Endothelial cell (in vitro differentiated cells): ENCODE measurements at places on chromosomes 13 and 19.
A peak's percentile ranks its signal among the peaks of the same experiment; 100 is the strongest.

DNA sequence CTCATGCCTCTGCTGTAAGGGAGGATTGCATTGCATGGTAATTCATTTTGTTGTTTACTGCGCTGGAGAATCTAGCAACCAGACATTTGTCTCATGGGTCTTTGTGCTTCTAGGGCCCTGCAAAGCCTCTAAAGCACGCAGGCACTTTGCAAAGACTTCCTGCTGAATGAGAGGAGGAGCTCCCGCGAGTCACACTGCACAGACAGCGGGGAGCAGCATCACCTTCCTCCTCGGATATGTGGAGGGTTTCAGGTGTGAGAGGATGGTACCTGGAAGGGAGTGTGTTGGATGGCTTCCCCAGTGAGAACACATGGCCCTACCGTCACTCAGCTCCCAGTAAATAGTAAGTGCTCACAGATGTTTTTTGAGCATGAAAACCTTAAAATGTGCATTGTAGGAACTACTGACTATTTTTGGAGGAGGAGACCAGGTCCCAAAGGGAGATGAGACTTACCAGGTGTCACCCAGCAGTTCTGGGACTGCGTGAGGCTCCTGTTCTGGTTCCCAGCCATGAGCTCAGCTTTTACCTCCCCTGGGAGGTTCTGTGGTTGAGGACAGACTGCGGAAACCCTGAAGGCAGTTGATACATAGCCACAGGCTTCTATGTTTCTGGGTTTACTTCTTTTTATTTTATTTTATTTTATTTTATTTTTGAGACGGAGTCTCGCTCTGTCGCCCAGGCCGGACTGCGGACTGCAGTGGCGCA is 278.0 kb downstream of the FGF9 start:
- H3K4me3 ChIP-seq: no peak overlapping the region
- H3K27me3 ChIP-seq: peaks cover 1% of the 10 kb centered on the region
- H3K4me1 ChIP-seq: no peaks in the 10 kb centered on the region

GRCh38 chr19:5801796-5802619 is 2.9 kb upstream of the NRTN start:
- peaks cover 25% of the 10 kb centered on the region for H3K27me3 ChIP-seq
- no peak overlapping the region for H3K4me3 ChIP-seq
- no peaks in the 10 kb centered on the region for H3K4me1 ChIP-seq
- peaks cover 6% of the 10 kb centered on the region for H3K36me3 ChIP-seq

DNA sequence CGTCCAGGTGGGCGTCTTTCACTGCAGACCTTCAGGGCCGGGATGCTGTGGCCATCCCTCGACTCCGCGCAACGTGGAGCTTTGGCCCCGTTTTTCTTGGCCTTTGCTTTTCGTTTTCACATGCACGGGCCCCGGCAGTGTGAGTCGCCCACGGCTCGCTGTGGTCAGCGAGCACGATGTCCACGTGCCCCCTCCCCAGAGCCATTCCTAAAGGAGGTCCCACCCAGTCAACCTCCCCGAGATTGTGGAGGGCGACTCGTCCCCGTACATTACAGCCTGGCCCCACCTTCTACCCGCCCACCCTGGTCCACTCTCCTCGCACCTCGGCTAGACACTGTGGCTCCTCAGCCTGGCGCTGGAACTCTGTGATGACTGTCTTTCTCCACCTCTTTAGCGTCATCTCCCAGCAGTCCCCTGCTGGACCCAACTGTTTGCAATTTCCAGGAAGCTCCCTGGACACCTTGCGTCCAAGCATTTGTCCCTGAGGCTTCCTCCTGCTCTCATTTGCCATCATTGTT is 405 bp downstream of the ZNF446 start:
- H3K4me1 ChIP-seq: peaks cover 8% of the 10 kb centered on the region
- H3K27me3 ChIP-seq: peaks cover 10% of the 10 kb centered on the region
- H3K27ac ChIP-seq: peak overlapping the region; percentile 89
- H3K36me3 ChIP-seq: peaks cover 10% of the 10 kb centered on the region
- peak overlapping the region; percentile 85 for H3K4me3 ChIP-seq

- H3K27ac ChIP-seq: no peak overlapping the region
- H3K36me3 ChIP-seq: no peaks in the 10 kb centered on the region
- H3K4me1 ChIP-seq: peaks cover 24% of the 10 kb centered on the region
- DNase-seq: no peak
- no peak overlapping the region for H3K4me3 ChIP-seq
Observed at GRCh38 chr13:34944751-34945150, 2.7 kb downstream of the NBEA start.

- peaks cover 11% of the 10 kb centered on the region for H3K4me1 ChIP-seq
- no peak overlapping the region for H3K4me3 ChIP-seq
- peaks cover 15% of the 10 kb centered on the region for H3K36me3 ChIP-seq
- H3K27ac ChIP-seq: peak overlapping the region; percentile 67
Observed at GRCh38 chr13:25901460-25902376, 150.1 kb downstream of the SHISA2 start.

DNA sequence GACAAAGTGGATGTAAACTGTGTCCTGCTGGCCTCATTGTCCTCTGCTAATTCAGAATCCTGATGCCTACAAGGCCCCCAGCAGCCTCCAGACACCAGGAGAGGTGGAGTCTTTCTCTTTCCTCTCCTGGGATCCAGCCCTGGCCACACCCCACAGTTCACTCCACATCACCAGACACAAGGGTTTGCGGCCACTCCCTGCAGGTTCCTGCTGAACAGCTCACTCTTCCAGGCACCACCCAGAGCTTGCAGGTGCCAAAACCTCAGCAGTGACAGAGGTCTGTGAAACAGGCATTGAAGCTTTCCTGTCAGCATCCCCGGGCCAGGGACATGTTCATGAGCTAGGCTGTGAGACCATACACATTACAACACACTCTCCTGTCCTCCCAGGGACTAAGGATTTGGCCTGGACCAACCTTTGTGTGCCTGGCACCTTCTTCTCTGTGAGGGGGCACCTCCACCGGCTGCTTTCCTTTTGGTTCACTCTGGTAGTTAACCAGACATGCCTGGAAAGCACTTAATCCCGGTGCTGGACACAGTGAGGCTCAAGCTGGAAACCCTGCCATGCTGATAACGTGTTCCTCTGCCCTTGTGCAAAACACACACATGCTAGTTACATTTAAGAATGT is 11.1 kb upstream of the ATP12A start:
- H3K4me1 ChIP-seq: peaks cover 6% of the 10 kb centered on the region
- no peak overlapping the region for H3K27ac ChIP-seq
- no peak for DNase-seq
- peaks cover 6% of the 10 kb centered on the region for H3K27me3 ChIP-seq

DNA sequence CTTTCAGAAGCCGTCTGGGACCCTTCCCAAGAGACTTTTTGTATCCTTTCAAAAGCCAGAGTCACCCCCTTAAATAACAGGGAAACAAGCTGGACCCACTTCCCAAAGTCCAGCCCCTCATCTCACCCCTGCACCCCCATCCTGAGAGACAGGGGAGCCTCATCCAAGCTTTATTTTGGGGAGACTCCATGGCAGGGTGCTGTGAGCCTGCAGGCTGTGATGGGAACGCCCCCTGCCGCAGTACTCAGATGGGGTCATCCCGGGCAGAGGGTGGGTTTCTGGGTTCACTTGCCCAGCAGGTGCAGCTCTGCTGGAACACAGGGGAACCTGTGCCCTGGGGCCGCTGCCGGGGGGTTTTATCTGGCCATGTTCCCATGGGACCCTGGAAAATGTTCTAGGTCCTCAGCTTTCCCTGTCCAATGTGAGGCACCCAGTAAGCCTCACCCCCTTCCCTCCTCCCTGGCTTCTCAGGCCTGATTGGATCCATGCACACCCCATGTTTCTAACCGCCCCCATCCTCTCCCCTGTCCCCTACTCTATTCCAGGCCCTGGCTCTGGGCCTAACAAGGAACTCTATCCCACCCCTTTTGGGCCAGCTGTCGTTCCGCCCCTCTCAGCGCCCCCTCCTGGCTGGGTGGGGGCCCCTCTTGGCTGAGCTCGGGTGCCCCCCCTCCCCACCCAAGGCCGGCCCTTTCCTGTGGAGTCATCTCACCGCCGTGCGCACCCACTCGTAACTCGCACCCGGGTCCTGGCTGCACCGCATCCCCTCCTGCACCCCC is 1.0 kb downstream of the HIF3A start:
- peaks cover 26% of the 10 kb centered on the region for H3K4me1 ChIP-seq
- H3K4me3 ChIP-seq: peak overlapping the region; percentile 92
- H3K27ac ChIP-seq: no peak overlapping the region
- peaks cover 7% of the 10 kb centered on the region for H3K27me3 ChIP-seq
- no peak for DNase-seq
- H3K36me3 ChIP-seq: peaks cover 4% of the 10 kb centered on the region

- H3K27me3 ChIP-seq: peaks cover 8% of the 10 kb centered on the region
- H3K27ac ChIP-seq: no peak overlapping the region
- peaks cover 2% of the 10 kb centered on the region for H3K4me1 ChIP-seq
- no peak overlapping the region for H3K4me3 ChIP-seq
- no peak for DNase-seq
- H3K36me3 ChIP-seq: no peaks in the 10 kb centered on the region
Observed at GRCh38 chr19:51030631-51031030, 4.2 kb downstream of the KLK12 start.

- peaks cover 11% of the 10 kb centered on the region for H3K27me3 ChIP-seq
- no peak within 1 kb of the TSS for H3K27ac ChIP-seq
- H3K4me1 ChIP-seq: peaks cover 10% of the 10 kb centered on the region
- DNase-seq: no peak
- no peak within 1 kb of the TSS for H3K4me3 ChIP-seq
- H3K36me3 ChIP-seq: no peaks in the 10 kb centered on the region
Observed at GRCh38 chr19:35347171-35347929, at the start of gene FFAR1. Gene FFAR1 (plus strand): TSS chr19:35347902. CDS start chr19:35351552, 3,650 bp downstream.

DNA sequence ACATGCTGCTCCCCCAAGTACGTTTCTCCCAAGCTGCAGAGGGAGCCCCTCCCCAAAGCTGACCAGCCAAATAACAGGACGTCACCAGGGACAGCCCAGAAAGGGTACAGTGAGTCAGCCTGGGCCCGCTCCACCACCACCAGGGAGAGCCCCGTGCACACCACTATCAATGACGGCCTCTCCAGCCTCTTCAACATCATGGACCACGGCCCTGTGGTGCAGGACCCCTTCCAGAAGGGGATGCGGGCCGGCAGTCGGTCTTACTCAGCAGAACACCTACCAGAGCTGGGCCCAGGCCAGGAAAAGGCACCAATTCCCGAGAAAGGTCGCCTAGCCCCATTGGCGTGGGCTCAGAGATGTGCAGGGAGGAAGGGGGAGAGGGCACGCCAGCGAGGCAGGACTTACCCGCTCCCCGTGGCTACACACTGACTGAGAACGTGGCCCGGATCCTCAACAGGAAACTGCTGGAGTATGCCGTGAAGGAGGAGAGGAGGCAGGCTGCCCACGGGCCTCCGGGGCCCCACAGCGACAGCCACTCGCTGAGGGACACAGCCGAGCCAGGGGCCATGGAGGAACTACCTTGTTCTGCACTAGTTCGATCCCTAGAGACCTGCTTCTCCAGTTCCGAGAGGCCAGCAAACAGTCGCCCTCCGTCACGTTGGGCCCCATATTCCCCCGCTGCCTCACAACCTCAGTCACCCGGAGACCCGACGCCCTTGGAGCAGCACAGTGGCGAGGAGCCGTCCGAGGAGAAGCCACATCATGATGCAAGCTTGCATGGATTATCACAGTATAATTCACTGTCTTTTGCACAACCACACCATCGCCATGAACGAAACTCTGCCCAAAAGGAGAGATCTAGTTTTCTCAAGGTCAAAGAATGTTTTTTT is 815.9 kb upstream of the KLHL1 start:
- no peaks in the 10 kb centered on the region for H3K4me1 ChIP-seq
- no peak for DNase-seq
- peaks cover 2% of the 10 kb centered on the region for H3K27me3 ChIP-seq
- no peak overlapping the region for H3K27ac ChIP-seq

DNA sequence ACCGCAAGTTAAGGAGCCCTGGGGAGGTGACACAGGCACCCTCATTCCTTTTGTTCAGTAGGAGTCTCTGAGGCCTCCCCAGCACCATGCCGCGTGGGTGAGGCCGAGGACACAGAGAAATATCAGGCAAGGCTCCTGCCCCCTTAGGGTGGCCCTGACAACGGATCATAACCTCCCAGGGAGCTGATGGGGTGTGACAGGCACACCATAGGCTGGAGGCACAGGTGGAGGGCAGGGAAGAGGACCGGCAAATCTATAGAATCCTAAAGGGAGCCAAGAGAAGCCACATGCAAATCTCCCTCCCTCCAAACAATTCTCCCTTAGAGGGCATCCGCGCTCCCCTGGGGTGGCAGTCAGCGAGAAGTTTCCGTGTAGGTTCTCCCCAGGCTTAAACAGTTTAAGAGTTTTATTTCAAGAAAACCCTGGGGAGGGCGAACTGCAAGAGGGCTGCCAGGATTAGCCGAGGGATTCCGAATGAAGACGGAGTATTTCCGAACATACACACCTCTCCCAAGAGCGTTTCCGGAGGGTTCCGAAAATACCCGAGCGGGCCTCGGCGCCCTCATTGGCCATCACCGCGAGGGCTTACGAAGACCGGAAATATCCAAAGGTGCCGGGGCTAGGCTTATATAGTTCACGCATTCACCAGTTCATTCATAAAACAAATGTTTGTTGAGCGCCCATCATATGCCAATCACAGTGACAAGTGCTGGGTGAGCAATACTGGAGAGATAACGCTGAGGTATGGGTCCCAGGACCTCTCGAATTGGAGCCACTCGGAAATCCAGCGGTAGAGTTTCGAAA is 610 bp upstream of the RPL28 start:
- H3K27me3 ChIP-seq: peaks cover 39% of the 10 kb centered on the region
- peak overlapping the region; percentile 99 for H3K4me3 ChIP-seq
- DNase-seq: peak; percentile 94
- H3K36me3 ChIP-seq: peaks cover 18% of the 10 kb centered on the region
- H3K4me1 ChIP-seq: peaks cover 26% of the 10 kb centered on the region

DNA sequence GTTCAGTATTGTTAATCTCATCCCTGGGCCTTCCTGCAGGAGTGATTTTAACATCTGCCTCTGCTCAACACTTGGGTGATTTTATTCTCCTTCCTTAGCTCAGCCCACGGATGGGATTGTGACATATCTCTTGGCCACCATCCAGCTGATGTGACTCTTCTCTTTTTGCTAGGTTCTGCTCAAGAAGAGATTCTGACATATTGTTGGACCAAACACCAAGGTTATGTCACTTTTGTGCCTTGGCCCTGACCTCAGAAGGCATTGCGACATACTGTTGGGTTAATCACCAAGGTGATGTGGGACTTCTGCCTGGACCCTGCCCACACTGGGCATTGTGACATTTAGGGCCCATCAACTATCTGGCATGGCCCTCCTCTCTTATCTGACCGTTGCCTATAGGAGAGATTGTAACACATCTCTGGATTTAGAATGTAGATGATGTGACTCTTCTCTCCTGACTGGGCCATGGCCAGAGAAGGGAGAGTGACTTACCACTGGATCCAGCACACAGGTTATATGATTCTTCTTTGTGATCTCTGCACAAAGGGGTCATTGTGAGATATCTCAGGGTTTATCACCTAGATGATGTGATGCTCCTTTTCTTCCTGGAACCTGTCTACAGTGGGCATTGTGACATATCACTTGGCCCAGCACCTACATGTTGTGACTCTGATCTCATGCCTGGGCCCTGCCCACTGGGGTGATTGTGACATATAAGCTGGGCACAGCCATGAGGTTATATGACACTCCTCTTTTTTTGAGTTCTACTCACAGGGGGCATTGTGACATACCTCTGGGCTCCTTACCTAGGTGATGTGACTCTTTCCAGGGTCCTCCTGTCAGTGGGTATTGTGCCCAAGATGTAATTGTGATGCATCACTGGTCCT is 88.8 kb downstream of the ZNF429 start:
- no peak overlapping the region for H3K4me3 ChIP-seq
- DNase-seq: no peak
- peaks cover 3% of the 10 kb centered on the region for H3K4me1 ChIP-seq
- no peak overlapping the region for H3K27ac ChIP-seq
- peaks cover 2% of the 10 kb centered on the region for H3K27me3 ChIP-seq
- H3K36me3 ChIP-seq: no peaks in the 10 kb centered on the region
